ENCODE measurements at places on chromosomes 5 and 9. TPM values are rescaled to one million over a fixed set of nuclear protein-coding genes. Genes with fewer than 3 reads are reported as not detected.

The ARHGEF37 gene
- polyA plus RNA-seq, result not detected

The GABRA1 gene
- not detected for polyA plus RNA-seq

The GARIN3 gene
- polyA plus RNA-seq, result not detected

The TMEM267 gene
- 22.9 TPM for polyA plus RNA-seq

The ADRA1B gene
- not detected for polyA plus RNA-seq

The SH3PXD2B gene
- polyA plus RNA-seq, result 0.10 TPM

The TAL2 gene
- 0.62 TPM for polyA plus RNA-seq

The GLRA1 gene
- polyA plus RNA-seq, result not detected

The SEMA4D gene
- polyA plus RNA-seq, result 176 TPM

The FOXD4L5 gene
- not detected for polyA plus RNA-seq

The PDLIM7 gene
- 4.3 TPM for polyA plus RNA-seq

The SLC46A2 gene
- not detected for polyA plus RNA-seq

The IL7R gene
- 569 TPM for polyA plus RNA-seq

The IFNA2 gene
- polyA plus RNA-seq, result not detected

The DNM1 gene
- polyA plus RNA-seq, result 0.28 TPM

The PCYOX1L gene
- polyA plus RNA-seq, result 12.6 TPM

The NTNG2 gene
- 1.0 TPM for polyA plus RNA-seq

The SHOC1 gene
- polyA plus RNA-seq, result not detected

The CER1 gene
- not detected for polyA plus RNA-seq

The CD14 gene
- polyA plus RNA-seq, result 2.1 TPM

The NPR2 gene
- polyA plus RNA-seq, result 0.94 TPM

The IFNK gene
- not detected for polyA plus RNA-seq

The CORO2A gene
- 9.5 TPM for polyA plus RNA-seq

The INSL4 gene
- not detected for polyA plus RNA-seq

The OLFM1 gene
- not detected for polyA plus RNA-seq

The OR1Q1 gene
- not detected for polyA plus RNA-seq

The CCL27 gene
- polyA plus RNA-seq, result not detected

The PCDHA9 gene
- polyA plus RNA-seq, result not detected

The PCDHGA10 gene
- not detected for polyA plus RNA-seq

The MUSK gene
- polyA plus RNA-seq, result not detected
